ENCODE measurements at places on chromosomes 12 and 14.

DNA sequence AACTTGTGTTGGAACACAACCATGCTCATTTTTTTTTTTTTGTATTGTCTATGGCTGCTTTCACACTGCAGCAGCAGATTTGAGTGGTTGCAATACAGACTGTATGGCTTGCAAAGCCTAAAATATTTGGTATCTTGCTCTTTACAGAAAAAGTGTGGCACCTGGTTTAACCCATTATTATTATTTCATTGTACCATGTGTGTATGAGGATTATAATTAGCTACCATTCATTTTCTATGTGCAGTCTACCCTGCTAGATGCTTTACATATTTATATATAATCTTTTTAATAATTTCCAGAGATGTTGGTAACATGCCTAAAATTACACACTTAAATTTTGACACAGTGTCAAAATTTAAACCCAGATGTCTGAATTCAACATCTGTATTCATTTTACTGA lies 37.7 kb downstream of the SPATS2 start:
- no peak for DNase-seq

DNA sequence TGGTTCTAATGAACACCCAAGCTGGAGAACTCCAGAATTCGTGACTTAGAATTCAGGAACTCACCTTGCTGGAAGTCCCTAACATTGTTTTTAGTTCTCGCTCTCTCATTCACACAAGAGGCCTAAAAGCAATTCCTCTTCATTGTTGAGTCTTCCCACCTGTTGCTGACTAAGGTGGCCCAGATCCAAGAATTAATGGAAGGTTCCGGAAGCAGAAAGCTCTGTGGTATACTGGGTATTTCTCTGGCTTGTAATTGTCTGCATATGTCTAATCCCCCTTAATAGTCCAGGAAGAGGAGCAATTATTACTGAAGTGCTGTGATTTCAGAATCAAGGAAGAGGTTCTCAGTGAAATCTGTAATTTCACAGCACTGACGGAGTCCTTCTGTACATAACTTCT lies 31.4 kb downstream of the TMEM233 start:
- no peak for DNase-seq

DNA sequence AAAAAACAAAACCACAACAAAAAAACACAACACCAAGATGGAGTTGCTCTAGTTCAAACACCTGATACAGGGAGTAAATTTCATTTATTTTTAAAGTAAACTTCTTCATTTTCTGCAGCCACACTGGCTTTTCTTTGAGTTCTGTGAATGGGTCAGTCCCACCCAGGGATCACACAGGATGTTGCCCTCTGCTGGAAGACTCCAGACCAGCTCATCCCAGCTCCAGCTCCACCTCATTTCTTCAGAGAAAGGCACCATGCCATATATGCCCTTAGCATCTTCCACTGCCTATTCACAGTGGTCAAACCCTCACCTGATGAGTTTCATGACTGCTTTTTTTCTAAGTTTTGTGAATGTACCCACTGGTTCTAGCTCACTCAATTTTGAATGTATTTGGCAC lies 8.0 kb downstream of the GLIPR1 start:
- no peak for DNase-seq

- no peak for DNase-seq
These were observed 8.3 kb upstream of the MYL2 start for GRCh38 chr12:110928700-110929099.

GRCh38 chr12:91608542-91608941 lies 425.9 kb upstream of the DCN start:
- no peak for DNase-seq

All from GM18507 (cell line).